Heart right ventricle (tissue), 16 donors: ENCODE measurements at places on chromosomes 12 and 14. TPM values are rescaled to one million over a fixed set of nuclear protein-coding genes. Genes with fewer than 3 reads are reported as not detected.

GRCh38 chr12:29224572-29224971 lies 75.5 kb downstream of the FAR2 start:
- H3K27me3 ChIP-seq = no peaks in the 10 kb centered on the region
- no peaks in the 10 kb centered on the region for H3K4me1 ChIP-seq
- H3K27ac ChIP-seq = no peak overlapping the region
- H3K4me3 ChIP-seq = no peak overlapping the region
- DNase-seq = no peak

GRCh38 chr12:82996168-82996812 lies 309.6 kb downstream of the TMTC2 start:
- H3K4me3 ChIP-seq = no peak overlapping the region
- no peaks in the 10 kb centered on the region for H3K36me3 ChIP-seq
- H3K27me3 ChIP-seq = no peaks in the 10 kb centered on the region

DNA sequence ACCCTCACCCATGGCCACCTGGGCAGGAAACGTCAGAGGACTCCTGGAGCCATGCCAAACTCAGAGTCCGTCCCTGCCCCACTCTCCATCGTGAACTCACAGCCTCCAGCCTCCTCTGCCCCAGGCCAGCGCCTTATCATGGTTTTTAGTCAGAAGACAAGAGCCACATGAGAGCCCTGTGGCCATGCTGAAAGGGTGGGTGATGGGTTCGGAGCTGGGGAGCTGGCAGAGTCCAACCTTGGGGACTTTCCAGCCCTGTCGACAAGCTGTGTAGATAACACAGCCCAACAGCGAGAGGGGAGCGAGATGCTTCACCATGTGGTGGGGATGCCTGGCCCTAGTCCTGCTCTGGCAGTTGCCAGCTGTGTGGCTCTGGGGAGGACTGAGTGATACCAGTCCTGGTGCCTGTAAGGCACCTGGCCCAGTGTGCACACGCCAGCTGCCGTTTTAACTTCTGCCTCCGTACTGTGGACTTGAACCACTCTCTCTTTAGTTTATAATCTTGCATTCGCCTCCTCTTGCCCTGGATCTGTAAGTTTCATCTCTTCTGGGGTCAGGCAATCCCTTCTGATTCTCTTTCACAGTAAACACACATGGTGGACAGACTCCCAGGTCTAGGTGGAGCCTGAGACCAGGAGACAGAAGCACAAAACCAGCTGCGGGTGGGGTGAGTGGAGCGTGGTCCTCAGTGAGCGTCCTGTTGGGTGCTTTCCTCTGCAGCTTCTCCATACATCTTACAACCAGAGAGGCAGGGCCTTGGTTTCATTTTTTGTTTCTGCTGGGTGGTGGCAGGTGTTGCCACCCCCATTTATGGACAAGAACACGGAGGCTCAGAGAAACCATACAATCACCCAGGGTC lies 55.3 kb downstream of the RIN3 start:
- H3K27ac ChIP-seq = no peak overlapping the region
- no peak overlapping the region for H3K4me3 ChIP-seq
- peak; percentile 71 for DNase-seq
- H3K36me3 ChIP-seq = peaks cover 8% of the 10 kb centered on the region

DNA sequence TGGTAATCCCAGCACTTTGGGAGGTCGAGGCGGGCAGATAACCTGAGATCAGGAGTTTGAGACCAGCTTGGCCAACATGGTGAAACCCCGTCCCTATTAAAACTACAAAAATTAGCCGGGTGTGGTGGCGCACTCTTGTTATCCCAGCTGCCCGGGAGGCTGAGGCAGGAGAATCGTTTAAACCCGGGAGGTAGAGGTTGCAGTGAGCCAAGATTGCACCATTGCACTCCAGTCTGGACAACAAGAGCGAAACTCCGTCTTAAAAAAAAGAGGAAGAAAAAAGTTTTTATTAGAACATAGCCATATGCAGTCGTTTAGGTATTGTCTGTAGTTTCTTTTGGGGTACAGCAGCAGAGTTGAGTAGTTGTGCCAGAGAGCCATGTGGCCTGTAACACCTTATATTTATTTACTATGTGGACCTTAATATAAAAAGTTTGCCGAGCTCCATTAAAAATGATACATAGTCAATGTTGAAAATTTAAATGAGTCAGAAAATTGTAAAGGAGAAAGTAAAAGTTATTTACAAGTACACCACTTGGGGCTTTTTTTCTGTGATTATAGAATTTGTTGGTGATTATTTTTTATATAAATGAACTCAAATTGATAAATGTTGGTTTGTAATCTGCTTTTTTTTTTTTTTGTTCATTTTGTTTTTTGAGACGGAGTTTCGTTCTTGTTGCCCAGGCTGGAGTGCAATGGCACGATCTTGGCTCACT lies 2.2 kb downstream of the ADIPOR2 start:
- no peak overlapping the region for H3K27ac ChIP-seq
- peaks cover 28% of the 10 kb centered on the region for H3K4me1 ChIP-seq
- no peak overlapping the region for H3K4me3 ChIP-seq
- H3K27me3 ChIP-seq = no peaks in the 10 kb centered on the region
- no peaks in the 10 kb centered on the region for H3K36me3 ChIP-seq

GRCh38 chr14:49427117-49427516 lies 159.1 kb downstream of the RPS29 start:
- H3K4me1 ChIP-seq = no peaks in the 10 kb centered on the region
- H3K36me3 ChIP-seq = no peaks in the 10 kb centered on the region
- H3K27ac ChIP-seq = no peak overlapping the region
- peaks cover 3% of the 10 kb centered on the region for H3K27me3 ChIP-seq

DNA sequence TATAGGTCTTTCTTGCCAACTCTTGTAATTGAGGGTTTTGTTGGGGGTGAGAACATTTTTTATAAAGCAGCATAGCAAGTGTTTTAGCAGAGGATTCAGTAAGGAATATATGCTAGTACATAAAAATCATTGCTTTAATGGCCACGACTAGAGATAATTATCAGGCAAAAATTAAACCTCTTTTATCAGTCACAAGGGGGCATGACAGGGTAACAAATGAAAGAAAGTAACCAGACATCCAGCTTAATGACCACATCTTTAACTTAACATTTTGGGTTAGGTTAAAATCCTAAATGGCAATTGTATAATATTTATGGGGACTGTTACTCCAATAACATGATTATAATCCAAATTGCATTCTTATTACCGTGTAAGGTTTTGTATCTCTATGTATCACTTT lies 119.6 kb downstream of the LRRIQ1 start:
- no peaks in the 10 kb centered on the region for H3K4me1 ChIP-seq
- DNase-seq = no peak
- H3K36me3 ChIP-seq = no peaks in the 10 kb centered on the region

GRCh38 chr12:123713823-123714585 lies 1.9 kb downstream of the ATP6V0A2 start:
- peaks cover 16% of the 10 kb centered on the region for H3K4me1 ChIP-seq
- H3K27me3 ChIP-seq = no peaks in the 10 kb centered on the region
- DNase-seq = no peak
- H3K4me3 ChIP-seq = no peak overlapping the region

GRCh38 chr12:100926669-100927248 lies 132.2 kb downstream of the ANO4 start:
- no peak overlapping the region for H3K4me3 ChIP-seq
- no peaks in the 10 kb centered on the region for H3K36me3 ChIP-seq
- no peak overlapping the region for H3K27ac ChIP-seq
- H3K27me3 ChIP-seq = no peaks in the 10 kb centered on the region

DNA sequence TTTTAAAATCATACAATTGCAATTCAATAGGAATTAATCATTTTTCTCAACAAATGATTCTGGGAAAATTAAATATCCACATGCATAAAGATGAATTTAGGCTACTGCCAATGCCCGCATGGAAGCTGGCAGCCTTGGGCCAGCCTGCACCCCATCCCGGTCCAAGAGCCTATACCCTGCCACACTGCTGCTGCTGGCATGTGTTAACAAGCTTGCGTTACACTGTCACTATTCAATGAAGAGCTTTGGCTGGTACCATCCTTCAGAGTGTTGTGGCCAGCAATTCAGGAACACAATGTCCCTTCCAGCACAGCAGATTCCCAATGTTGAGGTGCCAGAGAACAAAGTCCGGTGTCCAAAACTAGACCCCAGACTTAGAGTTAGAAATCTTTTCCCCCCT lies 13.6 kb upstream of the TAS2R14 start:
- no peaks in the 10 kb centered on the region for H3K36me3 ChIP-seq
- H3K27me3 ChIP-seq = no peaks in the 10 kb centered on the region
- no peaks in the 10 kb centered on the region for H3K4me1 ChIP-seq
- no peak overlapping the region for H3K27ac ChIP-seq
- peak; percentile 11 for DNase-seq
- H3K4me3 ChIP-seq = no peak overlapping the region

DNA sequence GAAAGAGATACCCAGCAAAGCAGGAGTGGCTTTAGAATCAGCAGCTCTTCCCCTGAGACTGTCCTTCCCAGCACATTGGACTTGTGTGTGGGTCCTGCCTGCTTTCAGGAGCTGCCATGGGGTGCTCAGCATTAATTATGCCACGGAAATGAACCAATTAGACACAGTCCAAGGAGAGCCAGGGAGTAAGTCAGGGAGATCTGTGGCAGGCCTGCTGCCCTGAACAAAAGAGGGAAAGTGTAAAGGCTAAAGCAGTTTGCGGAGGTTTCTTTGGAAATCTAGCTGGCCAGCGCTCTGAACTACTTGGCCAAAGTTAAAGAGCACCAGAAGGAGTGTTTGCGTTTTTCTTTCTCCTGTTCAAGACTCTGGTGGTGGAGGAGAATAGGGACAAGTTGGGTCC lies 65.7 kb upstream of the SRSF5 start:
- DNase-seq = no peak
- H3K4me3 ChIP-seq = no peak overlapping the region
- H3K27ac ChIP-seq = no peak overlapping the region
- peaks cover 28% of the 10 kb centered on the region for H3K36me3 ChIP-seq
- peaks cover 12% of the 10 kb centered on the region for H3K4me1 ChIP-seq

GRCh38 chr12:31737763-31738162 lies 8.9 kb upstream of the AMN1 start:
- H3K4me1 ChIP-seq = no peaks in the 10 kb centered on the region
- H3K4me3 ChIP-seq = no peak overlapping the region
- H3K27ac ChIP-seq = no peak overlapping the region
- no peaks in the 10 kb centered on the region for H3K27me3 ChIP-seq

GRCh38 chr12:58296863-58297262 lies 355.5 kb downstream of the ATP23 start:
- no peak overlapping the region for H3K4me3 ChIP-seq
- no peaks in the 10 kb centered on the region for H3K27me3 ChIP-seq
- DNase-seq = no peak
- H3K36me3 ChIP-seq = no peaks in the 10 kb centered on the region

DNA sequence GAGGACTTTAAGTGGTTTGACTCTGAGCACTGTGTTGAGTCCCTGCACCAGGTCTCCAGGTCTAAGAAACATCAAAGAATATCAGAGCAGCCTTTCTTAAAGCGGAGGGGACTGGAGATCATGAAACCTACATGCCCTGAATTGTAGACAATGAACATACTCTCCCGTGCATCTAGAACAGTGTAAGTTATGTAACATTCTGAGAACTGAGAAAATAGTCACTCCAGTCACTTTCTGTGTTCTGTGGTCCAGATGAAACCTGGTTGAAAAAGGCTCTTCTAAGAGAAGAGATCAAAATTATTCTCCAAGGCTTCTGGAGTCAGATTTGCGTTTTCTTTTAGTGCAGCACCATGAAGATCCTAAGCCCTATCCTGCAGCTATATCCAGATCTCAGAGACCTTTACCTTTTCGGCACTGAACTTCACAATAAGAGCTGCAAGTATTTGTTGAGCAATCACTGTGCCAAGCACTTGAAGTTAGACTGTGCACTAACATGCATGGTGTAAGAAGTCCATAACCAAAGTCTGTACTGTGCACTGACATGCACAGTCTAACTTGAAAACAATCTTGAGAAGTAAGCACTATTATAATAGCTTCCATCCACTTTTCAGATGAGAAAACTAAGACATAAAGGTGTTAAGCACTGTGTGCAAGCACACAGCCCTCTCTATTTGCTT lies 65.6 kb upstream of the TMEM263 start:
- no peak overlapping the region for H3K4me3 ChIP-seq
- H3K27me3 ChIP-seq = no peaks in the 10 kb centered on the region
- H3K36me3 ChIP-seq = peaks cover 33% of the 10 kb centered on the region

DNA sequence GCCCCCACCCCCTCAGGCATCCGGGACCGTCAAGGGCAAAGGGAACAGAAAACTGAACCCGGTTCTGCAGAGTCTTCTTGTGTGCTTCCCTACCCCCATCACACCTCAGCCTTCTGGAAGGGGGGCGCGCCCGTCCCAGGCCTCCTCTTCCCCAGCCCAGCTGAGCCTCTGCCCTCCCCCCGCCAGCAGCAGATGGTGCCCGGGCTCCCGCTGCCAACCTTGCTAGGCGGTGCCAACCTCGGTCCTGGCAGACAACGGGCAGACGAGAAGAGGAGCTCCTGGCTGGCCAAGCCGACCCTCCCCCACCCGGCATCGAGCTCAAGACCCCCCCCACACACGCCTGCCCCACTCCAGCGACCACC lies 8.7 kb downstream of the STAC3 start:
- H3K4me3 ChIP-seq = peak overlapping the region; percentile 34
- H3K36me3 ChIP-seq = no peaks in the 10 kb centered on the region
- no peak overlapping the region for H3K27ac ChIP-seq
- peaks cover 5% of the 10 kb centered on the region for H3K27me3 ChIP-seq
- peak; percentile 47 for DNase-seq
- H3K4me1 ChIP-seq = peaks cover 50% of the 10 kb centered on the region

DNA sequence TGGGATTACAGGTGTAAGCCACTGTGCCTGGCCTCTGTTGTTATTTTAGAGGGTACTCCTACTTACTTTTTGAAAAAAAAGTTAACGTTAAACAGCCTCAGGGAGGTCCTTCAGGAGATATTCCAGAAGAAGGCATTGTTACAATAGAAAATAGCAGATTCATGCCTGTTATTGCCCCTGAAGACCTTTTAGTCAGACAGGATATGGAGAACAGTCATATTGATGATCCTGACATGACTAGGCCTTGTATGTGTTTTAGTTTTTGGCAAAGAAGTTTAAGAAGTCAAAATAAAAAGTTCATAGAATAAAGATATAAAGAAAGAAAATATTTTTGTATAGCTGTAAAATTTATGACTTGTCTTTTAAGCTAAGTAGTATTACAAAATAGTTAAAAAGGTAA lies 45.3 kb downstream of the WASHC3 start:
- no peak overlapping the region for H3K4me3 ChIP-seq
- H3K27ac ChIP-seq = no peak overlapping the region
- H3K4me1 ChIP-seq = no peaks in the 10 kb centered on the region
- no peak for DNase-seq
- H3K36me3 ChIP-seq = peaks cover 74% of the 10 kb centered on the region

ZC2HC1C gene
- total RNA-seq = 12.3 TPM

IL22 gene
- not detected for total RNA-seq

SMIM41 gene
- total RNA-seq = not detected

DCAF5 gene
- total RNA-seq = 56.8 TPM

JAG2 gene
- total RNA-seq = 18.5 TPM
